Fibroblast of pulmonary artery (primary cell): ENCODE measurements at places on chromosomes 16 and 17.

DNA sequence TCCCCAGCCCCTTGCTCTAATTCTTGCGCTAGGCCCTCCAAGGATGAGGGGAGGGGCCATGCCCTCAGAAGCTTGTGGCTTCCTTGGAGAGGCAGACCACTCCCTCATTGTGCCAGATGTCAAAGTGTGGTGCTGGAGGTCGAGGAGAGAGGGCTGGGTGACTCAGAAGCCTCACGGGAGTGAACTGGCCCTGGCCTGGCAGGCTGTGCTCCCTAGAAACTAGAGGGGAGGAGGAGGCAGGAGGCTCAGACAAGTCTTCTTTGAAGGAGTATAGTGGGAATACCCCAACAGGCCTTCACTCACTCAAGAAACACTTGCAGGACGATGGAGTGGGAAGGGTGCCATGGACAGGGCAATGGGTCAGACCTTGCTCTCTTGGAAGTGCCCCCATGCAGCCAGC is 18.5 kb downstream of the ANKRD40 start:
- DNase-seq: peak; percentile 36

DNA sequence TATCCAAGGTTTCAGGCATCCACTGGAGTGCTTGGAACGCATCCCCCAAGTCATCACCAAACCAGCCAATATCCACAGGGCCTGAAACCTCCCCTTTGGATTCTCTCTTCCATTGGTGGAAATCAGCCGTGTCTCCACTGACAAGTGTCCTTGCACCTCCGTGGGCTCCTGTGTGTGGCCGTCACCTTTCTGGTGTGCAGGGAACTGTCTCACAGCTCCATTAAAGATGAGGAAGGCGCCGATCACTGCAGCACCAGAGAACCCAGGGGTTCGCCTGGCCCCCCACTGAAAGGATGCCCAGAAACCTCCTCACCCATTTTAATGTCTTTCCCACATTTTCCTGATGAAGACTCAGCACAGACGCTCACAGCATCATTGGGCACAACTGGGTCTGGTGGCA is 17.8 kb upstream of the METRNL start:
- DNase-seq: no peak

- DNase-seq: no peak
Observed at GRCh38 chr17:2346475-2346874, 9.2 kb downstream of the SGSM2 start.

- DNase-seq: no peak
Observed at GRCh38 chr17:17555906-17556305, 35.6 kb downstream of the PEMT start.

GRCh38 chr17:82228278-82228841 is 482 bp upstream of the SLC16A3 start:
- DNase-seq: no peak

- no peak for DNase-seq
Observed at GRCh38 chr16:85676466-85676865, 12.3 kb downstream of the GINS2 start.

DNA sequence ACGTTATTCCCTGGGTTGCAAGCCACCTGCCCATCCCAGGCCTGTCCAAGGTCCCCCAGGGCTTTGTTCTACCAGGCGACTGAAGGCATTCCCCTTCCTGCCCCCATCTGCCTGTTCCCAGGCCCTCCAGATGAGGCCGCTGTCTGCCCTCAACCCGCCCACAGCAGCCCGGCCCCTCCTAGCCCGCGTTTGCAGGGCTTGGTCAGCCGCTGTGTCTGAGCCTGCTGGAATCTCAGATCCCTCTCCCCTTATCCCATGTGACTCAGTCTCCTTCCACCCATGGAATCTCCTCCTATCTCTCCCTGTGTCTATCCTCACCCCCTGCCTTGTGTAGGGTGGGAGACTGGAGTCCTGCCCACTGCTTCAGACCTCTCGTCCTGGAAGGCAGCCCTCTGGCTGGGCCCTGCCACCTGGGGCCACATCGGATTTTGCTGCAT is 186.0 kb upstream of the TNRC6C start:
- peak; percentile 66 for DNase-seq

- DNase-seq: no peak
Observed at GRCh38 chr16:23567602-23568001, 10.1 kb downstream of the UBFD1 start.

DNA sequence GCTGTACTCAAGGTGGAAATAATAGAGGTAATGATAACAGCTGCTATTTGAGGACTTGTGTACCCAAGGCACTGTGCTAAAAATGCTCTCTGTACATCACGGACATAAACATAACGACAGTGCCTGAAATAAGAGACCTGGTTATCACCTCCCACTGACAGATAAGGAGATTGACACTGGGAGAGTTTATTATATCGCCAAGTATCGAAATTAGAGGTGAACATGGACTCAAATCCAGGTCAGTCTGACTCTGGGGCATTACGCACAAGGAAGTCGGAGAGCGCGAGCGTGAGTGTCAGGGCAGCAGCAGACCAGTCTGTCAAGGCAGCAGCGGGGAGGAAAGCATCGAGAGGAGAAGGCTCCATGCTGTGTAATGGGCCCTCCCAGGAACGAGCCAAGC is 57.1 kb downstream of the GOSR1 start:
- no peak for DNase-seq

- DNase-seq: no peak
Observed at GRCh38 chr17:3557768-3558583, at the start of gene TRPV3. TSS of gene TRPV3 (minus strand) at chr17:3557812. CDS start at chr17:3554850, 2,962 bp downstream.

DNA sequence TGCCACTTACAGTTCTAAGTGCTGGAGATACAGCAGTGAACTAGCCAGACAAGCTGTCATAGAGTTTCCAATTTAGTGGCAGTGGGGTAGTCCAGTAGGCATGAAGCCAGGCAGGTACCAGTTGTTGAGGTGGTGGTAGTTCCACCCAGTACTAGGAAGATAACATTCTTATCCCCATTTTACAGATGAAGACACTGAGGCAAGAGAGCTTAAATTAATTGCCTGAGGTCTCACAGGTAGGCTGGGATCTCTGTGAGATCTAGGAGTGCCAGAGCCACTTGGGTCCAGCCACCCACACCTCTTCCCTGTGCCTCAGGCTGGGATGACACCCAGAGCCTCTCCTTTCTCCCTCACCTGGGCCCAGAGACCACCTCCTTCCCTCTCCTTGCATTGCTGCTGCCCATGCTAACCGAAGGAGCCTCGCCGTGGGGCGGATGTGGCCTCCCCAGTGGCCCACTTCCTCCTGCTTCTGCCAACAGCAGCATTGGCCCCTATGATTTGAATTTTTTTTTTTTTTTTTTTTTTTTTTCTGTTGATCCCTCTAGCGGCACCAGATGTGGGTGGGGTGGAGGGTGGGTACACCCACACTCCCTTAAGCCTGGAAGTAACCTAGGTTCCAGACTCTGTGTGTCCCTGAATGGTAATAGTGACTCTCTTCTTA is 114.0 kb downstream of the PRKCB start:
- no peak for DNase-seq

- no peak for DNase-seq
Observed at GRCh38 chr16:84511831-84512230, 7.4 kb upstream of the MEAK7 start.

DNA sequence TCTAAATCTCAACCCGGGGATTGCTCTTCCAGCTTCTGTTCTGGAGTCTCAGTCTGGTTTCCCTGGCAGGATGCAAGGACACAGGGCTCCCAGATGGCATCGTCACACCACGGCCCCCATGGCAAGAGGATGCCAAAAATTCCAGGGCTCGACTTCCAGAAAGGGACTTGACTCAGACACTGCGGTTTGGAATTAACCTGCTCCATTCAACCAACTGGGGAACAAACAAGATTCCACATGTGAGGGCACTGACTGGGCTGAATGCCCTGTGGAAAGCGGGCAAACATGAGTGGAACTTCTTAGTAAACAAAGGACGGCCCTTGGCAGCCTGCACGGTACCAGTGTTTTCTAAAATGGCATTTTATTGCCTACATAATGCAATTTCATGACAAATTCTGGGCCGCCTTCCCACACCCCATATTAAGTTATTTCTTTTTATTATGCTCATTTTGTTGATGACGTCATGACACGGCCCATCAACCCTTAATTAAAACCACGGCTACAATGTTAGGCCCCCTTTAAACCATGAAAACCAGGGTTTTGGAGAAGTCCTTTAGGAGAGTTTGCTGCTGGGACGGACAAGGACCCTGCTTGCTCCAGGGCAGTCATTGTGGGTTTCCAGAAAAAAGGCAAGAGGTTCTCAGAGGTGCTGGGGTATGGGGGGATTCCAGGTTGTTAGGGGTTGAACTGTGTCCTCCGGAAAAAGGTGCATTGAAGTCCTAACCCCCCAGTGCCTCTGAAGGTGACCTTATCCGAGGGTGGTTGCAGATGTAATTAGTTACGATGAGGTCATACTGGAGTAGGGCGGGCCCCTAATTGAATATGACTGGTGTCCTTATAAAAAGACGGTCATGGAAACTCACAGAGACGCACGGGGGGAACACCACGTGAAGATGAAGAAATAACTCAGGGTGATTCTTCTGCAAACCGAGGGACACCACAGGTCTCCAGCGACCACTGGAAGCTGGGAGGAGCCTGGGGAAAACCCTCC is 205.6 kb downstream of the FOXL1 start:
- DNase-seq: no peak

GRCh38 chr16:86227801-86228200 is 282.5 kb upstream of the FOXF1 start:
- no peak for DNase-seq

DNA sequence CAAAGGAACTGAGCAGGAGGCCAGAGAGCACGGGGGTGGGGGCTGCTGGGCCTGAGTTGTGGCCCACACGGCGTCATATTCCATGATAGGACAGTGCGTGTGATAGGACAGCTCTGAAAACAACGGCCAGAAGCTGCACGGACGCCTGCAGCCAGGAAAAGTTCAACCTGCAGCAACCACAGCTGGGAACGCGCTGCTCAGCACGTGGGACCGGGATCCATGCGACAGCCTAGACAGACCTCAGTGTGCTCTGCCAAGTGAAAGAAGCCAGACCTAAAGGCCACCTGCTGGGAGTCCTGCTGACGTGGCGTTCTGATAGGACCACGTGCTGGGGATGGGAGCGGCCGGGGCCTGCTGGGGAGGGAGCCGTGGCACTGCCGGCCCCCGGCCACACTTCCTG is 21.6 kb downstream of the CTU2 start:
- no peak for DNase-seq
